CD14-positive monocyte (primary cell): ENCODE measurements at places on chromosomes 7 and 10.

DNA sequence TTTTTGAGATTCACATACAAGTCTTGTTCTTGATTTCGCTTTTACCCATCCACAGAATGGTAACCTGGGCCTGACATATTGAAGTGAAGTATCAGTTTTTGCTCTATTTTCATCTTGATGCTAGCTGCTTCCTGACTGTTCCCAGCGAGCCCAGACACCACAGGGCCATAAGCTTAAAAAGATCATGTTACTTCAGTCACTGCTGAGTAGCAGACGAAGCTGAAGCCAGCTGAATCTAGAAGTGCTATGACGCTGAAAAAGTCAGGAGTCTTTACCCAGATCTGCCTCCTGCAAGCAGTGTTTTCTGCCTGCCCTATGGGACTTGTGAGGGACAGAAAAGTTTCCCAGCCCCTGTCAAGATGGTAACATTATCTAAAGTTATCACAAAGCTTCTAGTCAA lies 2.7 kb upstream of the PRXL2A start:
- no peak for DNase-seq

GRCh38 chr10:131980761-131981428 lies 828 bp downstream of the BNIP3 start:
- no peak for DNase-seq

DNA sequence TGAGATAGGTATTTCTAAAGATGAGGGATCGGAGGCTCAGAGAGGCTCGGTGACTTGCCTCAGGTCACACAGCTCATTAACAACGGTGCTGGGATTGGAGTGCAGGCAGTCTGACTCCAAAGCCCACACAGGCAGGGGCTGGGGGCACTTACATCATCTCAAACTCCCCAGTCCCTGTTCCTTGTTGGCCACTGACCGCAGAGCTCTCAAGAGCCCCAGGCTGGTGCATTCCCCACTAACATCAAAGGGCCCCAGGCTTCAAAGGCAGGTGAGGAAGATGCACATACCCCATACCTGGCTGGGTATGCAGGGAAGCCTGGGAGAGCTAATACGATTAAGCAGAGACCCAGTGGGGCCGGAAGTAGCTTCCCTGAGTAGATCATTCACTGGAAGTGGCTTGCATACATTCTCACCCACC lies 13.7 kb upstream of the NODAL start:
- DNase-seq: no peak

GRCh38 chr10:102395400-102396316 lies at the start of gene NFKB2:
TSS of gene NFKB2 (plus strand) at chr10:102395705. CDS start at chr10:102395960, 255 bp downstream.
- DNase-seq: peak; percentile 95

DNA sequence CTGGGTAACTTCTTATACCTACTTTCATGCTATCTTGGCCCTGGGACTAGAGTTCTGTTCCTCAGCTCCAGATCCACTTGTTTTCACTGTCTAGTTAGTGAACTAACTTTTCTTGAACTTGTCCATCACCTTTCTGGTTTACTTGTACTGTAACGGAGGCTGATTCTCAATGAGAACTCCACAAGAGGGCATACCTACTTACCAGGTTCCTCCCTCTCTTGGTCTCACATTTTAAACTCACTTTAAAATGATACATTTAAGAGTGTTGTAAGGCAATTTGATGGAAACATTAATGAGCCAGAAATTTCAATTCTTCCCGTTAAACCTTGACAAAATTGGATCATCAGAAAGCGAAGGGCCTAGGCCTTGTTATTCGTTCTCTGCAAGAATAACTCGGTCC lies 111.6 kb downstream of the MAGI2 start:
- no peak for DNase-seq

DNA sequence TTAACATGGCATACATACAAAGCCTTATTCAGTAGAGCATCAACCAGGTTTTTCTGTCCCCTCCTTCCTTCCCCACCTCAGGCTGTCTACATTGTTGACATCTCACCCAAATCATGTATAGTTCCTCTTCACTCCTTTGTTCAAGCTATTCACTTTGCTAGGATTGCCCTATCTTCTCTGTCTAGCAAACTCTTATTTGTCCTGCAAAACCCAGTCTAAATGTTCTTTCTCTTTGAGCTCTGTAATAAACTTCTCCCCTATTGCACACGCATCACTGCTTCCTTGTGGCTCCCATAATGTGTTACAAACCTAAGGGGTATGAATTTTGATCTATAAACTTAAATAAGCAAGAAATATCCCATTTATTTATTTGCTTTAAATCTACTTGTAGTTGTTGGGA lies 36.8 kb downstream of the MYPN start:
- no peak for DNase-seq

GRCh38 chr10:119441921-119442757 lies 100.4 kb downstream of the RGS10 start:
- no peak for DNase-seq

- no peak for DNase-seq
Measured at GRCh38 chr7:55570939-55571338, 1.4 kb downstream of the VOPP1 start.

DNA sequence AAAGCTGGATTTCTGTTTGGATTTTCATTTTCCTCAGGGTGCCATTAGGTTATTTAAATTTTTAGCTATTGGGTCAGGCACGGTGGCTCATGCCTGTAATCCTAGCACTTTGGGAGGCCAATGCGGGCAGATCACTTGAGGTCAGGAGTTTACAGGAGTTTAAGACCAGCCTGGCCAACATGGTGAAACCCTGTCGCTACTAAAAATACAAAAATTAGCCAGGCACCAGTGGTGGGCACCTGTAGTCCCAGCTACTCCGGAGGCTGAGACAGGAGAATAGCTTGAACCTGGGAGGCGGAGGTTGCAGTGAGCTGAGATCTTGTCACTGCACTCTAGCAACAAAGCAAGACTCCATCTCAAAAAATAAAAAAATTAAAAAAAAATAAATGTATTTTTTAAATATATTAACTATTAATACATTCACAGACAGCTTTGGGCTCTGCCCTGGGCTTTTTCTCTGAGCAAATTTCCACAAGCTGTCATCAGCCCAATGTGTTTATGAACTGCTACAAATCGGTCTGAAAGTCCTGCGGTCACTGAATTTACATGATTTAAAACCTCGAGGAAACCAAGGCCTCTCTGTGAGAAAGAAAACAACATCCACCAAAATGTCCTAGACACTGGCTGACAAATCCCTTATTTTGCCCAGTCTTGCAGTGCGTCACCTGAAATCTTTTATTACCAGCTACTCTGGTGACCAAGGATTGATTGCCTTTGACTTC lies 19.2 kb upstream of the PLEKHS1 start:
- DNase-seq: no peak

DNA sequence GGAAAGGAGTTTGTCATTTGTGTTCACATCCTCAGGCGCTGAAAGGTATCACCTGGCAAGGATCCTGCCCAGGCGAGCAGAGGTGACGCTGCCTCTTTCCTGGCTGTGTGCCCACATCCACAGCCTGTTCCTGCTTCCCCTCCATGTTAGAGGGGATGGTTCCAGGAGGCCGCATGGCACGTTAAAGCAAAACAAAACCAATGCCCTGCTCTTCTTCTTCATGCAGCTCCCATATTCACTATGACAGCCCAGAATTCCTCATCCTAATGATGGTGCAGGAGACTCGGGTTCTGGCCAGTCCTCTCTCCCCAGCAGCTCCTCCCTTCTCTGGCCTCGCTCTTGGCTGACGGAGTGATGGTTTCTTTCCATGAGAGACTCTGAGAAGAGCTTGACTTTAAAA lies 678.5 kb upstream of the ANKRD30A start:
- no peak for DNase-seq

- peak; percentile 87 for DNase-seq
Measured at GRCh38 chr10:71597821-71598498, 121.6 kb downstream of the C10orf105 start.

- DNase-seq: peak; percentile 47
Measured at GRCh38 chr10:31929261-31930022, 811 bp upstream of the ARHGAP12 start.

- peak; percentile 75 for DNase-seq
Measured at GRCh38 chr10:16891375-16892313, 74.4 kb upstream of the RSU1 start.

DNA sequence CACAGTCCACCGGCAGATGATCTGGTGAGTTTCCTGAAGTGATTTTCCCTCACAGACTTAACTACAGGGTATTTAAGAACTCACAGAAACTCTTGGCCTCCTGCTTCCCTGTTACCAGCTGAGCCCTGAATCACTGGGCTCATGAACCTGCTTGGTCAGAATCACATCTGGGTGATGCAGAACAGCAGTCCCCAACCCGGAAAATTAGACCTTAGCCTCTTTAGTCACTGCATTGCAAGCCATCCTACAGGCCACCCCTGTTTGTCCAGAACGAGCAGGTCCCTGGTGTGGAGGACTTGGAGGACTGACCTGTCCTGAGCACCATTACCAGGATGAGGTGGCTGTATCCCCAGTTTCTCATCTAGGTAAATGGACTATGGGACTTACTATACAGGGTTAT lies 539.2 kb downstream of the TNS3 start:
- DNase-seq: no peak

- no peak for DNase-seq
Measured at GRCh38 chr7:110204527-110204926, 886.4 kb upstream of the LRRN3 start.

- DNase-seq: no peak
Measured at GRCh38 chr7:71612911-71613310, 481.0 kb downstream of the GALNT17 start.

- no peak for DNase-seq
Measured at GRCh38 chr7:87013840-87014190, 45.6 kb downstream of the ELAPOR2 start.

GRCh38 chr10:99569253-99569939 lies 36.7 kb downstream of the NKX2-3 start:
- no peak for DNase-seq

GRCh38 chr10:58512491-58513187 lies at the start of gene BICC1:
TSS of gene BICC1 (plus strand) at chr10:58512872. CDS start at chr10:58513144, 272 bp downstream.
- DNase-seq: peak; percentile 1

DNA sequence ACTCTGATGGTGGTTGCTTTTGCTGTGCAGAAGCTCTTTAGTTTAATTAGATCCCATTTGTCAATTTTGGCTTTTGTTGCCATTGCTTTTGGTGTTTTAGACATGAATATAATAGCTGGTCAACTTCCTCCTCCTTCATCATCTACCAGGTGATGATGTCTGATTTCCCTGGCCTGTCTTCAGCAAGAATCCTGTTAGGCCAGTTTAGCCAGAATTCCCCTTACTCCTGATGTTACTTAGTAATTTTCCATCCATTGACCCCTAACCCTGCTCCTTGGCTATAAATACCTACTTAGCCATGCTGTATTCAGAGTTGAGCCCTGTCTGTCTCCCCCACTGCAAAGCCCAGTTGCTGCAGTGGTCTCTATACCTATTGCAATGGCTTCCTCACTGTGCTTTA lies 91.4 kb downstream of the ZNF777 start:
- no peak for DNase-seq

- DNase-seq: no peak
Measured at GRCh38 chr7:36851382-36851781, 127.1 kb upstream of the AOAH start.

DNA sequence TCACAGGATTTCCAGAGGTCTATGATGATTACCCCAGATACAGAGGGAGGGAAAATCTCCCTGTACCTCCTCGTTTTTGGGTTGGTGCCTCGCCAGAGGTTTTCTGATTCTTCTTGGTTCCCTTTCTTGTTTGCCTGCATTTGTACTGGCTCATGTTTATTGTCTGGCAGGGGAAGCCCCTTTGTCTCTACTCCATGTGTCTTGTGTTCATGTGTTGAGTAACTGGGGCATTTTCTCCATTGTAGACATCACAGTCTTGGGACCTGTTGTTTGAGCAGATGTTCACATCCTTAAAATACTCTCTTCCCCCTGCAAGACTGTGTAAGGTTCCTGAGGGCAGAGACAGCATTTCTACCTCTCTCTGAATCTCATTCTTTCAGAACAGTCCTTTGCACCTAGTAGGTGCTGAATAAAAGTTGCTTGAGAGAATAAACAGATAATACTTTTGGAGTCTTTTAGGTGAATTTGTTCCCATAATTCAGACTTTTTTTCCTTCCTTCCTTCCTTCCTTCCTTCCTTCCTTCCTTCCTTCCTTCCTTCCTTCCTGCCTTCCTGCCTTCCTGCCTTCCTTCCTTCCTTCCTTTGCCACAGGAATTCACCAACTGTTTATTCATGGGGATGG lies 25.1 kb downstream of the CDK14 start:
- peak; percentile 82 for DNase-seq

DNA sequence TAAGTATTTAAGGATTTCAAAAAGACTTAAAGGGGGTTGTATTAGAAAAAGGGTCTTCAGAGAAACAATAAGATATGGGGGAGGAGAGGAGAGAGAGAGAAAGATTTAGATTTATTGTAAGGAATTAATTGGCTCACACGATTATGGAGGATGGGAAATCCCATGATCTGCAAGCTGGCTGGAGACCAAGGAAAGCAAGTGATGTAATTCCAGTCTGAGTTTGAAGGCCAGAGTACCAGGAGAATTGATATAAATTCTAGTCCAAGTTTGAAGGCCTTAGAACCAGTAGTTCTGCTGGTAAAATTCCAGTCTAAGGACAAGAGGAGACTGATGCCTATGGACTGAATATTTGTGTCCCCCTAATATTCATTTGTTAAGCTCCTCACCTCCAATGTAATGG lies 20.6 kb upstream of the SLC13A1 start:
- DNase-seq: no peak

DNA sequence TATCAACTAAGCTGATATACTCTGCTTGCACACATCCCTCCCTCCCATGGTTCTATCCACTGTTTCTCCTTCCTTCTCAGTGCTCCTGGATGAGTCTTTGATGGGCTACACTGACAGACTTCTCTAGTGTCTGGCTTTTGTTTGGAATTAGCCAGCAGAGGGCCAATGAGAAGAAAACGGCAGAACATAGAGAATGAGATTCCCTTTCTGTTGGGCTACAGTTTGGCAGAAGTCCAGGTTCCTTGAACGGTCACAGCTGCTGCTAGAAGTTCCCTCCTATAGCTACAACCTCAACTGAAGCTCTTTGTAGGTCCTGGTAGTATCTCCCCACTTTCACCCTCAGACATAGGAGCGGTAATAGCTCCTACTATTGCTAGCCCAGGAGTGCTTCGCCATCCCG lies 251.1 kb upstream of the LRRN3 start:
- DNase-seq: no peak

DNA sequence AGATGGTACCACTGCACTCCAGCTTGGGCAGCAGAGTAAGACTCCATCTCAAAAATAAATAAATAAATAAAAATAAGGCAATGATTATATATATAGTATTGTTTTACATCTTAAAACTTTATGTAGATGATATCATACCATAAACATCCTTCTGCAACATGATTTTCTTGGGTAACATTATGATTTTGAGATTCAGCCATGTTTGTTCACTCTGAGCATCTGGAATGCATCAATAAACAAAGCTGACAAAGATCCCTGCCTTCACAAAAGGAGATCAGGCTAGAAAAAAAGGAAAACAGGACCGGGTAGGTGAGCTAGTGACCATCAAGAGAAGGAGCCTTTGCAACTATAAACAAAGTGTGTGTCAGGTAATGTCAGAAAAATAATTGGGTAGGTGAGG lies 31.9 kb upstream of the KAT6B start:
- DNase-seq: no peak

GRCh38 chr7:34849986-34850385 lies 187.3 kb downstream of the DPY19L1 start:
- no peak for DNase-seq

GRCh38 chr7:51023547-51023946 lies 240.9 kb upstream of the GRB10 start:
- no peak for DNase-seq
